ENCODE measurements at places on chromosomes 3 and 15. TPM values are rescaled to one million over a fixed set of nuclear protein-coding genes. Genes with fewer than 3 reads are reported as not detected.

DNA sequence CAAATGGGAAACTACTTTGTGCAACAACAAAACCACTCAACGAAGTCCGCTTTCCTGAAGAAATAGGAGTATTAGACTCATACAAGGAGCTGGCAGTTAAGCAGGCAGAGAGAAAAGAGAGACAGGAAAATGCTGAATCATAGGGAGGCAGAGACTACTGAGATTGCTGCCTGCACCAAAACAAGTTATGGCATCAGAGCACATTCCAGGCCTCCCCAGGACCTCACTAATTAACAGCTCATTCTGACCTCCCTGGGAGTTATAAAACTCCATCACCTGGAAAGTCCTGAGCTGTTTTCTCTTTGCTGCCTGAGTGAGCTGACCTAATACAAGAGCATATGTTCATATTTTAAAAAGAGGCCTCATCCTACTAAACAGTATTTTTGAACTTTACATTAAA is 741.0 kb downstream of the MCTP2 start:
- DNase-seq: no peak

DNA sequence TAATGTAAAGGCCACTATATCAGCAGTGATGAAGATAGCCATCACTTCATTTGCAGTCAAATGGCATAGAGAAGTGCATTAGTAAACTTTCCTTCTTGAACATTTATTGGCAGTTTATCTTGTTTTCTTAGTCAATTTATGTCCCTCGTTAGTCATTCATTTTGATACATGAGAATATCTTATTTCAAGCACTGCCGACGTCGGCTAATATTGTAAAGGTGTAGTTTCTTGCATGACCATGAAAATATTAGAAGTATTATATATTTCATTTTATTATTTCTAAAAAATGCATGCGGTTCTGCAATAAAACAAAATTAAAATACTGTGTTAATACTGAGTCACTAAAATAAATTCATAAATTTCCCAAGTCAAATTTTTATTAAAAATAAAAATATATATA is 751.6 kb upstream of the ROBO1 start:
- DNase-seq: no peak

GRCh38 chr3:100141586-100141985 is 27.3 kb upstream of the FILIP1L start:
- DNase-seq: no peak

DNA sequence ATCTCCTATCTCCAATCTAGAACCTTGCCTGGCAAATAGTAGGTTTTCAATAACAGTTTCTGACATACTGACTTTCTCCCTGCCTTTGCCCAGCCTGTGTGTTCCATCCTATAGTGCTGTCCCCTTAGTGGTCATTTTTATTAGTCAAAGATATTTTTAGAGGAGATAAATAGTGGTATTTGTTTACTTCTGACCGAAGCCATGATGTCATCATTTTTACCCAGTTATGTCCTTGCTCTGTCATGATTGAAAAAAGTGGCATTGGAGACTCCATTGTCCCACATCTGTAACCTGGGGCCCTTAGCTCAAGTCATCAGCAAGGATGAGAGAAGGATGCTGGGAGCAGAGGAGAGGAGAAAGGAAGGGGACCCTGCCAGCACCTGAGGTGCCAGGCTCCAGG is 80.6 kb upstream of the ATP2B2 start:
- DNase-seq: no peak

WDR53 gene
- total RNA-seq: 12.4 TPM

CHCHD6 gene
- 44.6 TPM for total RNA-seq

EFHB gene
- total RNA-seq: not detected

Data from Peyer's patch (tissue), 4 donors.